ENCODE measurements at places on chromosomes 1 and 21.

GRCh38 chr1:10813799-10814198 is 17.4 kb upstream of the CASZ1 start:
- no peak for DNase-seq

DNA sequence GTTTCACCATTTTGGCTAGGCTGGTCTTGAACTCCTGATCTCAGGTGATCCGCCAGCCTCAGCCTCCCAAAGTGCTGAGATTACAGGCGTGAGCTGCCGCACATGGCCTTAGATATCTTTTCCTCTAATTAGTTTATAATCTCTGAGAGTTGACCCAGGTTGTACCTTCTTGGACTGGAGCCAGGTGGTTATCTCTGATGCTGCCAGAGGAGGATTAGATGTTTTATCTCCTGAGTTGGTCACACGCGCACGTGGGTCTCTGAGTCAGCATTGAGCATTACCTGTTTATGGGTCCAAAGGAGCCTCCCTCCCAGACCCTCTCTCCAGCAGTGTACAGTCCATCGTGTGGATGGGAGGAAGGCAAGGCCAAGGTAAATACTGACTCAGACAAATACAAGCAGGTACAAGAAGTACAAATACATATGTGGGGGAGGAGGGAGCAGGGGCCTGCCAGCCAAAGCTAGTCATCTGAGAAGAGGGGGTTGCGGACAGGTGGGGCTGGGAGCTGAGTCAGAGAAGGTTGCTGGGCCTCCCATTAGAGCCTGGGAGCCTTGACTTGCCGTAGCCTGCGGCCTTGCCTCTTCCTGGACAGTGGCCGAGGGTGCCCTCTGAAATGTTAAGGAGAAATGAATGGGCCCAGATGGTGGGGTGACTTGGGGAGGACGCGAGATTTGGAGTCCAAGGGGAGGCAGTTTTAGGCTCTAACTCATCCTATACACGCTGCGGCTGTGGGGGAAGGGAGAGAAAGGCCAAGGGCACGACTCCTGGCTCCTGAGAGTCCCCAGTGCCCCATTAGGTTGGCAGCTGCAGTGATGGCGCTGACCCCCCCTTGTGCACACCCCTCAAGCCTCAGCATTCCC is 13.1 kb downstream of the IL6R start:
- no peak for DNase-seq

GRCh38 chr21:37449302-37449937 is 82.8 kb downstream of the DYRK1A start:
- no peak for DNase-seq

GRCh38 chr1:162930532-162930931 is 69.6 kb upstream of the CCDC190 start:
- DNase-seq: no peak

GRCh38 chr1:200974711-200975110 is 48.8 kb downstream of the KIF21B start:
- DNase-seq: no peak

DNA sequence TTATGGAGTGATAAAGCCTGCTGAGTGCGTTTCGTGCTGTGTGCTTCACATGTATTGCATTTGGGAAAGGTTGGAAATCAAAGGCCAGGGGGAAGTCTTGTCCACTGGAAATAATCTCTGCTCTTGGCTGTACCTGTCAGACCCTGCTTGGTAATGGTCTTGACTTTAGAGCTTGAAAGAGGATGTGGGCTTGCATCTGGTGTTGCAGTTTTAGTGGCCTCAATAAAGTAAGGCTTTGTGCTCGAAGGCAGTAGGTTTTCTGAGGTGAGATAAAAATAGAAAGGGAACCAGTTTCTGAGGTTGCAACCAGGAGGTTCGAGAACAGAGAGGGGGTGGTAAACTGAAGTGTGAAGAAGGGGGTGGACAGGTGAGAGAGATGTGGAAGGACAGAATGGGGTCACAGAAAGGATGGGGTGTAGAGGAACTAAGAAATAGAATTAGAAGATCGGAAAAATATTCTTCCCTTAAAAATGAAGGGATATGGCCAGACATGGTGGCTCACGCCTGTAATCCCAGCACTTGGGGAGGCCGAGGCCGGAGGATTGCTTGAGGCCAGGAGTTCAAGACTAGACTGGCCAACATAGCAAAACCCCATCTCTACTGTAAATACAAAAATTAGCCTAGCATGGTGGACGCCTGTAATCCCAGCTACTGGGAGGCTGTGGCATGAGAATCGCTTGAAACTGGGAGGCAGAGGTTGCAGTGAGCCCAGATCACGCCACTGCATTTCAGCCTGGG is 1.5 kb downstream of the S100PBP start:
- DNase-seq: no peak

- DNase-seq: no peak
Observed at GRCh38 chr21:39971956-39972355, 104.7 kb downstream of the PCP4 start.

- DNase-seq: no peak
Observed at GRCh38 chr21:35170244-35170643, 121.1 kb upstream of the RUNX1 start.

- no peak for DNase-seq
Observed at GRCh38 chr1:156151093-156151688, 2.2 kb upstream of the SEMA4A start.

DNA sequence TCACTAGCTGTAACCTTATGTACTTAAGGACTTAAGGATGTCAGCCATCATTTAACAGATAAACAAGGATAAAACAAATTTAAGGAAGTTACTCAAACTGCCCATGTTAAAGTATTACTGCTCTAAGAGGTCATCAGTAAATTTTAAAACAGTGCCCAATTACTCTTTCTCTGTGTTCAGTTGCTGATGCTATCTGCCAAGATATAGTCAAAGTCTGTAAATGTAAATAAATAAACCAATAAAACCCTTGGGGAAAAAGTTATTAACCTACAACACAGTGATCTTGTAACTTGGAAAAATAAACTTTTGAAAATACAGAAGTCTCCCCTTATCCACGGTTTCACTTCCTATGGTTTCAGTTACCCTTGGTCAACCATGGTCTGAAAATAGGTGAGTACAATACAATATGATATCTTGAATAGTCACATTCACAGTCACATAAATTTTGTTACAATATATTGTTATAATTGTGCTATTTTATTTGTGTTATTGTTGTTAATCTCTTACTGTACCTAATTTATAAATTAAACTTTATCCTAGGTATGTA is 501.8 kb downstream of the LMO4 start:
- no peak for DNase-seq

- DNase-seq: no peak
Observed at GRCh38 chr1:180261524-180262155, 31.6 kb downstream of the LHX4 start.

DNA sequence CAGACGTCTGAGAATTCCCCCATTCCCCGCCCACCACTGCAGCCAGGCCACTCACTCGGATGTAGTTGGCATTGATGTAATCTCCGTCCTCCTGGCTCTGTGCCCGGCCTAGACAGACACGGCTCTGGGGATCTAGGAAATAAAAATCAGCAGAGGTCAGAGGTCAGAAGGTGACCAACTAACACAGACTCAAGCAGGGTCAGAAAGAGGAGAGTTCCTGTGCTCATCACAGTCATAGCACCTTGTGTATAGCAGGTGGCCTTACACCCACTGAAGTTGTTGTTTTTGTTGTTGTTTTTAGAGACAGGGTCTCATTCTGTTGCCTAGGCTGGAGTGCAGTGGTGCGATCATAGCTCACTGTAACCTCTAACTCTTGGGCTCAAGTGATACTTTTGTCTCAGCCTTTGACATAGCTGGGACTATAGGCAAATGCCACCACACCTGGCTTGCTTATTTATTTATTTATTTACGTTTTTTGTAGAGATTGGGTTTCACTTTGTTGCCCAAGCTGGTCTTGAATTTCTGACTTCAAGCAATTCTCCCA is 4.9 kb downstream of the PTPN7 start:
- DNase-seq: no peak

- no peak for DNase-seq
Observed at GRCh38 chr1:226324479-226324878, 15.5 kb upstream of the LIN9 start.

DNA sequence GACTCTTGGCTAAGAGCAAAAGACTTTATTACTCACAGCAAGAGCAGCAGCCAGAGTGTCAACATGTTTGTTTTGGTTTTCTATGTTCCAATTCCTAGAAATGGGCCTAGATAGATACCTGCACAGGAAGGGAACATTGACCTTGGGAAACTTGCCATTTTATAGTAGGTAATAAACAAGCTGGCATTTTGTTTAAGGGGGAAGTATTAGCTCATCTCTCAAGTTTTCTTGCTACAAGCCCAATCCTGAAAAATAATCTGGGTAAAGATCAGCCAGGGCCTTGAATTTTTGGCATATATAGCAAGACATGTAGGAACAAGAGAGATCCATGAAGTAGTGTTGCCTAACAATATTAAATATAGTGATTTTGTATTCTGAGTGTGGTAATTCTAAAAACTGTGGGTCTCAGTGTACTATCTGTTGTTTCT is 51.4 kb upstream of the RGL1 start:
- no peak for DNase-seq

- peak; percentile 17 for DNase-seq
Observed at GRCh38 chr1:68293122-68293521, 60.8 kb upstream of the WLS start.

DNA sequence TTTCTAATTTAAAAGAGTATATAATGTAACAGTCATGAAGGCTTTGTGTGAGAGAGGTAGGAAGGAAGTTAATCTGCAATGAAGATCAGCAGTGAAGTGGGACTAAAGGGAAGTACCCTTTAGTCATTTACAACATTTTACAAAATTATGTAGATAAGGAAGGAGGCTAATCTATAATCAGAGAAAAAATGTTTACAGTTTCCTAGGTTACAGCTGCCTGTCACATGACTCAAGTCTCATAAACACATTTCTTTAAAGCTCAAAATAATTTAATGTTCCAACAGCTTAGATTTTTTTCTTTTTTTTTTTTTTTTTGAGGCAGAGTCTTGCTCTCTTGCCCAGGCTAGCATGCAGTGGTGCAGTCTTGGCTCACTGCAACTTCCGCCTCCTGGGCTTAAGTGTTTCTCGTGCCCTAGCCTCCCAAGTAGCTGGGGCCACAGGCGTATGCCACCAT is 26.2 kb upstream of the CAP1 start:
- no peak for DNase-seq

DNA sequence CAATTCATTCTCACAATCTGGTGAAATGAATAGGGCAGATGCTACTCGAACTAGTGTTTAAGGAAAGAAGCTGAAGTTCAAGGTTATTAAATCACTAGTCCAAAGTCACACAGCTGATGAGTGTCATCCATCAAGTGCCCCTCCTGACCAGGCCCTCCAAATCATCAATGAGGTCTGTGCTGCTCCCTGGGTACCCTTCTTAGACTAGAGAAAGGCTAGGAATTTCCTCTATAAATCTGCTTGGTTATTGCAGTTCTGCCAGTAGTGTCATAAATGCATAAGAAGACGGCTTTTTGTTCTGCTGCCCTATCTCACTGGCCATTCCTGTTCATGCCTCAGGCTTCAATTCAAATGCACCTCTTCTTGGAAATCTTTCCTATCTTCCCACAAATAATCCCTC is 5.5 kb upstream of the KRTAP21-1 start:
- no peak for DNase-seq

DNA sequence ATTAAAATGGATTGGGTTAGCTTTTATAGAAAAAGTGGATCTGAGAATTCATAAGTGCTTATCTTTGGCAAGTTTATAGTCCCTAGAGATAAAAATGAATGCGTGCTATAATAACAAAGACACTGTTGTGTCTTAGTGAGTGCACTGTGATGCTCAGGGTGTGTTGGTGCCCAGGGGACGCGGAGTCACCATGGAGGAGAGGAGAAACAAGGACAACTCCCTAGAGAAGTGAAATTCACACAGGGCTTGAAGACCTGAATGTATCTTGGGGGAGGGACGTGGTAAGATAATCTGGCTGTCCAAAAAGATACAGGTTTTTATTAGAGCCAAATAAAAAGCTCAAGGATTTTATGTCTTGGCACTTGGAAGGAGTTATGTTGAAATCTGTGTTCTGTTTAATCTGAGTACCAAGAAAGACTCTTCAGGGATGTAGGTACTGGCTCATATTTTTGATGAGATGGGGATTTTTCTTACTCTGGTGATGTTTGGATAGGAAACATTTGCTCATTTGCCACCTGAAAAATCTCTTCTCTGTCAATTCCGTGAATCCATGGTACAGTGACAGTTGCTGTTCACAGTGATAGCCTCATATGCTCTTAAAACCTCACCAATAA is 9.6 kb downstream of the SMYD2 start:
- DNase-seq: no peak

DNA sequence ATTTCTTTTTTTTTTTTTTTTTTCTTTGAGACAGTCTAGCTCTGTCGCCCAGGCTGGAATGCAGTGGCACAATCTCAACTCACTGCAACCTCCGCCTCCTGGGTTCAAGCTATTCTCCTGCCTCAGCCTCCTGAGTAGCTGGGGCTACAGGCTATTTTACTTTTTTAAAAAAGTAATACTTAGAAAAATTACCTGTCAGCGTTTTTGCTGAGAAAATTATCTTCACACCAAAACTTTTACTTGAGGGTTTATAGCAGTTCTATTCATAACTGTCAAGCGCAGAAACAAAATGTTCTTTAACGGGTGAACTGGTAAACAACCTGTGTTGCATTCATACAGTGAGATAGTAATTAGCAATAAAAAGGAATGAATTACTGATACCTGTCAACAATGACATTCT is 1.5 kb upstream of the SLC25A24 start:
- DNase-seq: no peak

- DNase-seq: no peak
Observed at GRCh38 chr1:157181790-157182189, 43.6 kb upstream of the ETV3 start.

GRCh38 chr1:175207971-175208370 is 15.4 kb upstream of the KIAA0040 start:
- no peak for DNase-seq

GRCh38 chr1:169012416-169012815 is 94.1 kb upstream of the ATP1B1 start:
- no peak for DNase-seq

DNA sequence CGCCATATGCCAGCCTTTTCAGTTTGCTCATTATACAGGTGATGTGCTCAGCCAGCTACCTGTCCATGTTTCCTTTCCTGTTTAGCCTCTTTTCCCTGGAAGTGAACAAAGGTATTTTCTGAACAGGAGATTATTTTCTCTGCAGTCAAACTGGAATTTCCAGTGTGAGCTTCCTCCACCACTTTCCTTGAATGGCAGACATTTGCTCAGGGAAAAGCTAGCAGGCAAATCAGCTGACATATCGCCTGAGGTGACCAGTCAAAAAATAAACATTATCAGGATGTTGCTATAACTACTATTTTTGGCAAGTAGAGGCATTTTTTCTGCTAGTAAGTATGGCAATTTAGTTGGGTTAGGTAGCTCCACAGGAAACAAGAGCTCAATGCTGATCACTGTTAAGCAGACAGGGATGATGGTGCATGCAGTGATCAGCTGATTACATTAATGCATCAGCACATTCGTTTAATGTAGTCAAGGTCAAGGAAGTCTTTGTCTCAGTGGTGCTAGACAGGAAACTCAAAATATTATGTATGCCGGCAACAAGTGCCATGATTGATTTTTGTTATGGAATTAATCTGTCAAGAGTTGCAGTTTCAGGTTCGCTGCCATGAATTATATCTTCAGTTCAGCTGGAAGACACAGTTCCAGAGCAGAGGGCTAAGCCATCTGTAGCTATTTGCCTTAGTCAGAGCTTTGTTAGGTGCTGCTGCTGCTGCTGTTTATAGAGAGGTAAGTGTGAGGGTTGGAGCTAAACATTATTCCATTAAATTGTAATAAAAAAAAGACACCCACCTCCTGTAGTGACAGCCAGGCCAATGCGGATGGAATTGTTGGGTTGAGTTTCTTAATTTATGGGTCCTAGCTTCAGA is 179.7 kb upstream of the ST6GALNAC5 start:
- no peak for DNase-seq
